ENCODE measurements at places on chromosomes 6 and 20.

- DNase-seq, result no peak
These were observed 70.5 kb upstream of the MYLIP start for GRCh38 chr6:16058201-16058928.

GRCh38 chr6:456887-457286 lies 65.3 kb downstream of the IRF4 start:
- no peak for DNase-seq

- DNase-seq, result no peak
These were observed 206.8 kb downstream of the SIM1 start for GRCh38 chr6:100257793-100258395.

- DNase-seq, result no peak
These were observed 36.7 kb upstream of the NNAT start for GRCh38 chr20:37484331-37484730.

- DNase-seq, result no peak
These were observed 48.6 kb downstream of the FOXO3 start for GRCh38 chr6:108609276-108609769.

- no peak for DNase-seq
These were observed 105.9 kb downstream of the MYB start for GRCh38 chr6:135286962-135287538.

GRCh38 chr6:132190097-132190814 lies 211.0 kb downstream of the MOXD1 start:
- DNase-seq, result no peak

- DNase-seq, result no peak
These were observed 4.3 kb downstream of the GFRA4 start for GRCh38 chr20:3658716-3659491.

- DNase-seq, result no peak
These were observed 1.1 kb downstream of the SLC22A23 start for GRCh38 chr6:3455569-3456394.

- DNase-seq, result no peak
These were observed 178.4 kb downstream of the MRPL14 start for GRCh38 chr6:43948527-43949485.

DNA sequence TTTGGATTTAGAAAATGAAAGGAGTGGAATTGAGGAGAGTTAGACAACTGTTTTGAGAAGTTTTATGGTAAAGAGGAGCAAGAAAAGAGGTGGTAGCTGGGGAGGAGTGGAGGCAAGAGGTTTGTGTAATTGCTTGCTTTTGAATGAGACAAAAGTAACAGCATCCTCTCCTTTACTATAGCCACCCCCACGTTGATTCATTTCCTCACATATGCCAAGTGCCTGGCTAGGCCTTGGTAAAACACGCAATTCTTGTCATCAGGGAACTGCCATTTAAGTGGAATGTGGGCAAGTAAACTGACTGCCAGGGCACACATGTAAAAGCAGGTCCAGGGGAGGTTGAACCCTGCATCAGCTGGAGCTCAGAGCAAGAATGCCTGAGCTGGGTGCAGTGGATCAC lies 4.1 kb downstream of the MTRES1 start:
- DNase-seq, result no peak

- DNase-seq, result no peak
These were observed 55.1 kb downstream of the STAU1 start for GRCh38 chr20:49132995-49133478.

DNA sequence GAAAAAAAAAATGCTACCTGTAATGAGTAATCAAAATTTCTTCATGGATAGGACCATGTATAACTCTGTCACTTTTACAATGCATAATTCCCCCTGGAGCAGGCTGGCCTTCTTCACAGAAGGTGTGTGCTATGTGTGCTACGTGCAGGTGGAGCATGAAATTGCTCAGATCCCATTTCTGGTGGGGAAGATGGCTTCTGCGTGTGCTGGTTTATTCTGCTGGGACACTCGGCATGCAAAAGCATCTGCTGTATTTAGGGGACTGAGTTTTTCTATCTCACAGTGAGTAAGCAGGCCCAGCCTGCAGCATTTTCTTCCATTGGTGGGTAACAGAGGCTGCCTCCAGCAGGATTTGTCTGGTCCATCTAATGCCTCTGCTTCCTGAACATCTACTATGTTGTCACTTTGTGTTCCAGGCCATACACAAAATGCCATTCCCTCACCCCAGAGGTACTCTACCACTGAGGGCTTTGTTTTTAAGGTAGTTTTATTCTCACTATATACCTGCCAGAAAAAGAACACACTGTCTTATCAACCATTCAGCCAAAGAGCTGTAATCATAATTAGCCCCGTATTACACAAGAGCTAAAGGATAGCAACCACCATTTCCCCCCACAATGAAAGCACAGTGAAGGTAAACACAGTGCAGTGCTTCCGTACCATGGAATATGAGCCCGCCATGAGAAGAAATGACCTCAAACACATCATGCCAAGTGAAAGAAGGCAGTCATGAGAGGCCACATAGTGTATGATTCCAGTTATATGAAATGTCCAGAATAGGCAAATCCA lies 62.4 kb downstream of the SYNDIG1 start:
- no peak for DNase-seq

DNA sequence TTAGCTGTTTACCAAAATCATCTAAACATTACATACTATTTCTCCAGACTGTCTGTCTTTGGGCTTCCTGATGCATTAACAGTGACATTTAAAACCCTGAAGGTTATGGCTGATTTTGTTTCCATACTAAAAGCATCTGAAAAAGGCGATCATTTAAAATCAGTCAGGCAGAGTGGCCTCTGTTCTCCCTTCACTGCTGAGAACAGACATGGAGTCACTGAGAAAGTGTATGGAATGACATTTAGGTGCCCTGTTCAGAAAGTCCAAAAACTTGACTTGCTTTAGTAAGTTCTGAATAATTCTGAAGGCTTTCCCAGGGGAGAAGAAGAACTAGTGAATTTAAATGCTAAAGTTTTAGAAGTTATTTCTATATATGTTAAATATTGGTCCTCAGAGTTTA lies 83.0 kb downstream of the MAP7 start:
- DNase-seq, result no peak

- no peak for DNase-seq
These were observed 30.7 kb downstream of the PARD6B start for GRCh38 chr20:50762045-50762422.

DNA sequence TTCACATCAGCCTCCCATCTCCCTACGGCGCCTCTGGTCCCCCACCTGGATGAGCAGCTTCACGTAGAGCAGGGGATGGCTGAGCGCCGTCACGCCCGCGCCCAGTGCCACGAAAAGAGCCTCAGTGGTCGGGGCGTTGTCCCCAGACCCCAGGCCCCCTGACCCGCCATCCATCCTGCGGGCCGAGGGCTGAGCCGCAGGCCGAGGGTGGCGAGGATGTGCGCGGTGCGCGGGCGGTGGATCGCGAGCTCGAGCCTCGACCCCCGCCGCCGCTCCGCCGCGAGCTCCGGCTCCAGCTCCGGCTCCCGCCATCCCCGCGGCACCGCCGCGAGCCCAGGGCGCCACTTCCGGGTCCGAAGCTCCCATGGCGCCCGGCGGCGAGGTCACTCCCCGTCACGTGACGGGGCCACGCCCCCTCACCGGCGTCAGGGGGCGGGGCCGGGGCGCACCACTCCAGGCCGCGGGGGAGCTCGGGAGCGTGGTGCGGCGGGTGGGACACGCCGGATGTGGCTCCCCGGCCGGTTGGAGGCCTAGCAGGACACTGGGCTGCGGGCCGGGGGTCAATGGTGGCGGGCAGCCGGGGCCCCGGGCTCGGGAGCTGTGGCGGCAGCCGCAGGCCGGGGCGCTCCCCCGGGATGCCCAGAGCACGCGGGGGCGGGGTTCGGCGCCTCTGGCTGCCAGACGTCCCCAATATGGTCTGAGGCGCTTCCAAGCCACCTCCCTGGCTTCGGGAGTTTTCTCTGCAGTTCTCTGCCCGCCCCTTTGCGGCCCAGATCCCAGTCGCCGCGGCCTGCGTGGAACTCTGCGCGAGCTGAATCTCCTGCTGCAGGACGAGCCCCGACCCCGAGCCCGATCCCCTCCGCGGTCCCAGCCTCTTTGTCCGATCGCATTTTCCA lies at the start of gene MTCH1:
MTCH1 (minus strand) TSS at position 389 of the 896 bp plus-strand sequence; CDS start at position 366, 23 bp downstream.
- peak; percentile 62 for DNase-seq

DNA sequence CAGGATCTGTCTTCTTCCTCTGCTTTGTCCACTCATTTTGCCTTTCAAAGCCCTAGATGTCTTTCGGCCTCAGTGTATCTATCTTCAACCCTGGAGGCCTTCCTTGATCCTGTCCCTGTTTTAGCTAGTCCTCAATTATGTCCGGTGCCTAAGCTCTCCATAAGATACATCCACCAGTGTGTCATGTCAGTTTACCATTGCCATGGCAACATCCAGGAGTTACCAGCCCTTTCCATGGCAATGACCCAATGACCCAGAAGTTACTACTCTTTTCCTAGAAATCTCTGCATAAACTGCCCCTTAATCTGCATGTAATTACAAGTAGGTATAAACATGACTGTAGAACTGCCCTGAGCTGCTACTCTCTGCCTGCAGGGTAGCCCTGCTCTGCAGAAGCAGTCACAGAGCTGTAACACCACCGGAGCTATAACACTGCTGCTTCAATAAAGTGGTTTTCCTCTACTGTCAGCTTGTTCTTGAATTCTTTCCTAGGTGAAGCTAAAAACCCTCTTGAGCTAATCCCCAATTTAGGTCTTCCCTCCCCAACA lies 712.1 kb upstream of the AGPAT4 start:
- DNase-seq, result no peak

GRCh38 chr20:48308232-48308781 lies 519.5 kb downstream of the PREX1 start:
- no peak for DNase-seq

- no peak for DNase-seq
These were observed 61.9 kb upstream of the CARMIL1 start for GRCh38 chr6:25217302-25217701.

DNA sequence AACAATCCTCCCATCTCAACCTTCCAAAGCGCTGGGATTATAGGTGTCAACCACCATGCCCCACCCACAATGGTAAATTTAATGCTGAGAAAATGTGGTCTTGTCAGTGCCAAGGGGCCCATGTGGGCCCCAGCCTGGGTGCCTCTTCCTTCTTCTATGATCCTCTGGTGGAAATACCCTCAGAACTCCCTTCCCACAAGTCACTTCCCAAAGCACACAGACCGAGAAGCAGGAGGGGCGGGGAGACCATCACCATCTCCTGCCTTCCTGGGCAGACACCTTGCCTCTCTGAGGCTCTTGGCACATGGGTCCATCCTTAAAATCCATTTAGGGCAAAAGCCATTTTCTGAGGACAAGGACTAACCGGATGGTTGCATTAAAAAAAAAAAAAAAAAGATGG lies 59.0 kb downstream of the NOL4L start:
- no peak for DNase-seq

DNA sequence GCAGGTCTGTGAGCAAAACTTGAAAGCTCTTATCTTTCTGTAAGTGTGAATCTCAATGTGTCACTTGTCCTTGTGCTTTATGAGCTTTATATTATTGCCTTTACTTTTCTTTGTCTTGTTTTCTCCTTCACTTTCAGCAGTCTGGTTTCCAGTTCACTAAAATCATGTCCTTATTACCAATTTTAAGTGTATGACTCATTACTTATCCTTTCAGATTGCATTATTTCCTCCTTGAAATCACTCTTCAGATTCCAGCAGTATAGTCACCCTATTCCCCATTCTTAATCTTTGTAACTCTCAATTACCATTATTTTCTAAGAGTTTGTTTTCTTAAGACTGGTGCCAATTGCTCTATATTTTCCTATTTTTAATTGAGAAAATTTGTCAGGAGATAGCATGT lies 117.4 kb upstream of the GRIK2 start:
- DNase-seq, result no peak

DNA sequence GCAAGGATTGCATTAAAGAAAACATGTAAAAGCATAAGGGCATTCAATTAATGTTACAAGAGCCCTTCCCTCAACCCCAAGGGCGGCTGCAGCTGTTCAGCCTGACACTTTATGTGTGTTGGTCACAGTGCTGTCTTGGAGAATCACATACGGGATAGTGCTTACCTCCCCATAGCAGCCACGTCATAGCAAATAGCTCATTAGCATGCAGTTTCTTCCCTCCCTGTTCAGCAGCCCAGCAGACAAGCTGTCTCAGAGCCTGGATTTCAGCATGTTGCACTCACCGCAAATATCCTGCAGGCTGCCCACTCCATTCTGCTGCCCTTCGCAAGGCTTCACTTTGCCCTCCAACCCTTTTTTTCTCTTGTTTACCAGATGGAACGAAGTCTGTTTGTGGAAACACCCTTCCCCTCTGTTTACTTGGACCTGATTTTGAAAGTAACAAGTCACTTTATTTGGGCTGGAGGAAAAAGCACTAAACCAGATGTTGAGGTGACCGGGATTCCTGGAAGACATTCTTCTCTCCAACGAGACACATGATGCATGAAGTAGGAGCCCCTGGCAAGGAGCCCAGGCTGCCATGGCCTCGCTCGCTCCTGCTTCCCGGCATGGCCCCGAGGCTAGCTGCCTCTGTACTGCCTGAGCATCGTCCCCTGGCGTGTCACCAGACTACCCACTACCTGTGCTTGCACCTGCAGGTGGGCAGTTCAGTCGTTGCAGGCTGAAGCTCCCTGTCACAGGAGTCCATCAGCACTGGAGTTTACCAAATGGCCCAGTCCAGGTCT lies 151.6 kb upstream of the GMDS start:
- no peak for DNase-seq

DNA sequence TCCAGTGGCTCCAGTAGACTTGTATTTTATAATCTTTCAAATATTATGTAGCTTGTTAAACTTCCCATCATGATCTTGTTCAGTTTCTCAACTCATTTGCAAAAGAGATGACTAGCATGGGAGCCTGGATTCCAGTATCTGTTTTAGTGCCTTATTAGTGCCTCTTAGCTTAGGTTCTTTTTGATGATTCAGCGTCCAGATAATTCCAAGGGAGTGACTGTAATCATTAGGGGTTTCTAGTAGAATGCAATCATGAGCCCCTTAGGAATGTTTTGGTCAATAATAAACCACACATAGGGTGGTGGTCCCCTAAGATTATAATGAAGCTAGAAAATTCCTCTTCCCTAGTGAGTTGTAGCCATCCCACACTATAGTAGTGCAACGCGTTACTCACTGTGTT lies 7.0 kb downstream of the CD2AP start:
- no peak for DNase-seq

Measured in stimulated activated CD8-positive, alpha-beta memory T cell treated with anti-CD3 and anti-CD28 coated beads, Interleukin-7, amount 100 ng/mL, for 24 hours (primary cell).